ENCODE measurements at places on chromosomes 6 and 20.

DNA sequence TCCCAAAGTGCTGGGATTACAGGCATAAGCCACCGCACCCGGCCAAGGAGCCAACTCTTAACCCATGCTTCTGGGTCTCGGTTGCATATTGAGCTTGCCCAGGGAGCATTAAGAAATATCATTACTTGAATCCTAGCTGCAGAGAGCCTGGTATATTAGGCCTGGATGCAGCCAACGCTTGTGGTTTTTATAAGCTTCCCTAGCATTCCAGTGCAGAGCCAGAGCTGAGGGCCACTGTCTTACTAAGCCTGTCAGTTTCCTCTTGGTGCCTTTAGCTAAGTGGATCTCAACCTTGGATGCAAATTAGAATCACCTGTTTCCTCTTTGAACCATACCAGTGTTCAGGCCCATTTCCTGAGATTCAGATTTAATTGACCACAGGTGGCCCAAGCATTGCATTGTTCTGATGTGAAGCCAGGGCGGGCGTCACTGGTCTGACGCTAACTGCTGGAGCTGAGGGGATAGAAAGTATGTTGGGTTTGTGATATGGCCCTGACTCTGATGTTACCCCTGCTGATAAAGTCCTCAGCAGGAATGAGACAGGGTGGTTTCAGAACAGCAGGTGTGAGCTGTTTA is 76.3 kb downstream of the BTBD3 start:
- DNase-seq = no peak

DNA sequence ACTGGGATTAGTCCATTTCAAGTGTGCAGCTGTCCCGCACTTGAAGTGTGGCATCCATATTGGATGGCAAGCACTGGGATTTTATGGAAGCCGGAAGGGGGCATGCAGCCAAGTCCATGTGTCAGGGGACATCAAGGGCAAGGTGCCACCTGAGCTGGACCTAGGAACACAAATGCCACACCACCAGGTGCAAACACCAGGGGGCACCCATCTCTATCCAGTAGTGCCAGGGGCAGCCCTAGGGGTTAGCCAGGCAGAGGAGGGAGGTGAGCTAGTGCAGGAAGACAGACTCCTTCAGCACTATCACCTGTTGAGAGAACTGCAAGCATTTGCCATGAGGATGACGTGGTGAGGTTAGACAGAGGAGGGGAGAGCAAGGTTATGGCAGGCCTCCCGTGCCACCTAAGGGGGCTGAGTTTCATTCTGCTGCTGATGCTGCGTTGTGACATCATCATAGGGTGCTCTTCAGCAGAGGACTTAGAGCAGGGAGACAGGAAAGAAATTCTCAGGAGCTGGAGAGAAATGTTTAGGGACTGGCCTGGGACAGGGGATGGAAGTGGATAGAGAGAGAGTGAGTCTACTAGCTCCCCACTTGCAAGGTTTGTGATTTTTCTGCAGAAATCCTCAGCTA is 192.6 kb upstream of the SLC24A3 start:
- no peak for DNase-seq

- no peak for DNase-seq
These were observed 103.4 kb upstream of the PDE10A start for GRCh38 chr6:165766457-165766856.

DNA sequence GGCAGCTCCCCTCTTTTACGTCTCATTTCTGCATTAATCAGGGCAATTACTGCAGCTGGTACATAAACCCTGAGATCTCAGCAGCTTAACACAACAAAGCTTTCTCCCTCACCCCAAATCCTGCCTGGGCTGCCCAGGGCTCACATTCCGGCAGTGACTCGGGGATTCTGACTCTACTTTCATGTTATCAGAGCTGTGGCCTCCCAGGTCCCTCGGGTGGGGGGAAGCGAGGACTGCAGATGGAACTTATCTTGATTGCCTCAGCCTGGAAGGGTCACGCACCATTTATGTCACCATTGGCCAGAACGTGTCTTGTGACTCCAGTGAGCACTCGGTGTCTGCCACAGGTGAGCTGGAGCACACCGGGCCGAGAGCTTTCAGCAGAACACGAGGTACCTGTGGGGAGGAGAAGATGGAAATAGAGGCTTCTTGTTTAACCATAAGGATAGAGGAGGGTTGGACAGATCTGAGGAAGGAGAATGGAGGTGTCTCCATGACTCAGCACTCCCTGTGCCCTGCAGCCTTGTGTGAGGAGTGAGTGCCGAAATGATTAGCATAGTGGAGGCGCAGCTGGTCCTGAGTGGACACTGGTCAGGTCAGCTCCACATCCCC is 88.5 kb upstream of the EXOC2 start:
- DNase-seq = no peak

- no peak for DNase-seq
These were observed 11.3 kb upstream of the DSN1 start for GRCh38 chr20:36784900-36785299.

DNA sequence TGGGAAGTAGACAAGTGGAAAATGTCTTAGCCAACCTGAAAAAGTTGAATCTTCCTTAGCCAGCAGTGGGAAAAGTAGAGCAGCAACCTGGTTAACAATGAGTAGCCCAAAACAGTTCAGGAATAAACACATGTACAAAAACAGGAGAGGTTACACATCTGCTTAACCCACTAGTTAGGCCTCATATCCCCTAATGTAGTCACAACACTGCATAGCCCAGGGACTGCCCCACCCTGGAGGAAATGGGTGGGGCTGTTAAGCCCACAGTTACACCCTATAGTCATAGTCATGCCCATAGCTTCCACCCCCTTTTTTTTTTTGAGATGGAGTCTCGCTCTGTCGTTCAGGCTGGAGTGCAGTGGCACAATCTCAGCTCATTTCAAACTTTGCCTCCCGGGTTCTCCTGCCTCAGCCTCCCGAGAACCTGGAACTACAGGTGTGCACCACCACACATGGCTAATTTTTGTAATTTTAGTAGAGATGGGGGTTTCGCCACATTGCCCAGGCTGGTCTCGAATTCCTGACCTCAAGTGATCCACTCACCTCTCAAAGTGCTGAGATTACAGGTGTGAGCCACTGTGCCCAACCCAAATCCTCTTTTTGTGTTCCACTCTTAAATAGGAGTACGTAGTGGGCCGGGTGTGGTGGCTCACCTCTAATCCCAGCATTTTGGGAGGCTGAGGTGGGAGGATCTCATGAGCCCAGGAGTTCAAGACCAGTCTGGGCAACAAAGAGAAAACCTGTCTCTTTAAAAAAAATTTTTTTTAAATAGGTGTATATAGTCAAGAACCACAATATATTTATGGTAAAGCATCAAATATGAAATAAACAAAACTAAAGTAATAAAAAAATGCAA is 24.5 kb downstream of the ILRUN start:
- peak; percentile 54 for DNase-seq

DNA sequence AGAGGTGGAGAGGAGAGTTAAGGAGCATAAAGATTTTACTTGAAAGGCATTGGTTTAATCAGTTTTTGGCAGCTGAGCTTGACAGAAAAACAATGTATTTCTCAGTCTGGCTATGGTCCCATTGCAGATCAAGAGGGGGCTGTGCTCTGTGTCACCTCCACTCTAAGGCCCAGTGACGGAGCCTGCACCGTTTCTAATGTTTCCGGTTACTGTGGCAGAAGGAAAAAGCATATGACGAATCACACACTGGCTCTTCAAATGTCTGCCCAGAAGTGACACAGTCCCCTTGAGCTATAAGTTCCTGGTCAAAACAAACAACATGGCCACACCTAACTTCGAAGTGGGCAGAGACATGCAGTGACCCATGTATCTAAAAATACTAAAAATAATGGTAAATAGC is 372.0 kb downstream of the PLCB1 start:
- no peak for DNase-seq

GRCh38 chr20:18093388-18093787 is 35.7 kb upstream of the OVOL2 start:
- DNase-seq = no peak

GRCh38 chr20:38520261-38520660 is 47.6 kb downstream of the RALGAPB start:
- no peak for DNase-seq
